ENCODE measurements at places on chromosomes 16 and 17.

DNA sequence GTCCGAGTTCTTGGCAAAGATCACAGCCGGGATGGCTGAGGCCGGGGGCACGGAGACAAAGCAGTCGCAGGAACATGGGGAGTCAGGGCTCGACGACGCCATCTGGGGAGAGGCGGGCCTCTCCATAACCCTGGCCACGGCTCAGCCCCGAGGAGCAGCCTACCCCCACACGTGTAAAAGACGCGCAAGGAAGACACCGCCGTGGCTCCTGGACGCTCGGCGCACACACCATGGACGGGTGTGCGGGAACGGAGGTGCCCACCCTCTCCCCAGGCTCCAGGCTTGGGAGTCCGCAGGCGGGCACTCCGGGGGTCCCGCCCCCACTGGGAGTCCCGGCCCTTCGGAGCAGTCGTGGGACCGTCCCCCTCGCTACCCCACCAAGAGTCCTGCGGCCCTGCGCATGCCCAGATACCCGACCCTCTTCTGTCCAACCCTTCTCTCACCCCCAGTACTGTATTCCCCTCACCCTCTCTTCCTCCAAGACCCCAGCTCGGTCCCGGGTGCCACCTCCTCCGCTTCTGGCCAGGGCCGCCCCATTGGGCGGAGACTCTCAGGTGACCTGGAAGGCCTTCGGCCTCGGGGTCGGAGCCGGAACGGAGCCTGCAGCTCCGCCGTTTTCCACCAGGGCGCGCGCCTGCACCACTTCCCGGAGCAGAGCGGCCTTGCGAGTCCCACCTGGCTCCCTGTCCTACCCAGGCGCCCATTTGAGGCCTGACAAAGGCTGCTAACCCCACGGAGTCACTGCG lies at the start of gene SCRN2:
SCRN2 (minus strand) TSS at position 532 of the 746 bp plus-strand sequence; CDS start at position 102, 430 bp downstream.
- peak; percentile 68 for DNase-seq

GRCh38 chr16:68364561-68364998 lies 53.8 kb downstream of the PRMT7 start:
- peak; percentile 58 for DNase-seq

DNA sequence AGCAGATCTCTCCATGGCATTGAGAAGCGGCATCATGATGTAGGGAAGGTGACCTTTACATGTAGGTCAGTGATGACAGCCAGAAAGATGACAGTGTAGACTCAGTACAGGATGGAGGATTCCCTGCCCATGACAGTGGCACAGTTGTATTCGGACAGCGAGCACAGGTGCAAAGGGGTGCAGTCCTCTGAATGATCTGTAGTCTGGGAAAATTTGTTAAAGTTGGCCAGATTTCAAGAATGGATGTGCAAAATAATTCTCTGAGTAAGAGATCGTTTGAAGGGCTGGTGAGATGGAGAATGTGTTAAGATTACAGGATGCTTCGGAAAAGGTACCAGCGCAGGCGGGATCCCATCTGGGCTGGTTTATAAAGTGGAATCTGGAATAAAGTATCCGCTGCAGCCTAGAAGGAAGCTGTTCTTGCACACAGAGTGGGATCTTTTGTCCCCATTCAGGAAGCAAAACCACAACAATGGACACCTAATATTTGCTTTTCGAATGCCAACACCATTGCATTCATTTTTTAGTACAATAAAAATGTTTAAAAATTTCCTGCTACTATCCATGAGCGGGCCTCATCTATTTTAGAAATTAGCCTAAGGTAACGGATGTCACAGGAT lies 101.2 kb downstream of the RPTOR start:
- no peak for DNase-seq

DNA sequence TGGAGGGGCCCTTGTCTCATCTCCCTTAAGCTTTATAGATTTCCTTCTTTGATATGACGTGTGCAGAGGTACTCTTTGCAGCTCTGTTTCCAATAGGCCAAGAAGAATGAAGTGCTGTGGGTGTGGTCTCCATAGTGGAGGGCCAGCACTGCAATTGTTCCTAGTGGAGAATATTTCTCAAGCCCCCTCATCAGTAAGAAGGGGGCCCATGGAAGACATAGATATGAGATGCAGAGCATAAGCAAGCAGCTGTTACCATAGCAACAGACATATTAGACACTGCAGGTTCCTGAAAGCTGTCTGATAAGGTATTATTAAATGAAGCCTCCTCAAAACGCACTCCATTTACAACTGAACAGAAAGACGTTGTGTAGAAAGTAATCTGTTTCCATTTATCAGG lies 240.7 kb downstream of the ZFHX3 start:
- no peak for DNase-seq

GRCh38 chr16:55214974-55215494 lies 109.0 kb upstream of the IRX6 start:
- no peak for DNase-seq

DNA sequence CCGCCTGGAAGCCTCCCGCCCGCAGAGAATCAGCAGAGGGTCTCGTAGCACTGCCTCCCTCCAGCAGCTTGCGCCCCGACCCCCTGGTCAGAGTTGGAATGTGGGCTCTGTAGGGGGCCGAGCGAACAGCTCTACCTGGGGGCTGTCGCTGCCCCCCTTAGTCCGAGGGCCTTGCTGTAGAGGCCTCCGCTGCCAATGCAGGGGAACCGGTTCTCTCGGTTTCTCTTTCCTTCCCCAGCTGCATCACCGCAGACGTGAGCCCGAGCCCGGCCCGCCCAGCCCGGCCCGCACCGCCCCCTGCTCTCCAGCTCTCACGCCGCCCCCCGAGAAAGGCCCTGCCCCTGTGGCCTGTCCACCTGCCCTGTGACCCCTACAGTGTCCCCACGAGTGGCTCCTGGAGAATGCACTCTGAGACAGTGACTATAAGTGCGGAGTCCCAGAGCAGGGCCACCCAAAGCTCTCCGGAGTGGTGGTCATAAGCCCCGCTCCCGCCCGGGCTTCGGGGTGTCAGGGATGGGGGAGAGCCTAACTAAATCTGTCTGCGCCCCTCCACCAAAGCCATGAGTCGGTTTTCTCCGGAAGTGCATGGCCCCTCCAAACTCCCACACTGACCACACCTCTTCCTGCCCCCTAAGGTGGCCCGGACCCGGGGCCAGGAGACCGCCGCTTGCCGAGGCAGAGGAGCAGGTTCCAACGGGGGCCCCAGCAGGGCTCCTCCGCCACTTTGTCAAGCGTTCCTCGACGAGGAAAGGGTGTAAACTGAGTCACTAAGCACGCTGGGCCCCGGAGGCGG lies 1.7 kb downstream of the ARHGAP27 start:
- DNase-seq, result no peak

DNA sequence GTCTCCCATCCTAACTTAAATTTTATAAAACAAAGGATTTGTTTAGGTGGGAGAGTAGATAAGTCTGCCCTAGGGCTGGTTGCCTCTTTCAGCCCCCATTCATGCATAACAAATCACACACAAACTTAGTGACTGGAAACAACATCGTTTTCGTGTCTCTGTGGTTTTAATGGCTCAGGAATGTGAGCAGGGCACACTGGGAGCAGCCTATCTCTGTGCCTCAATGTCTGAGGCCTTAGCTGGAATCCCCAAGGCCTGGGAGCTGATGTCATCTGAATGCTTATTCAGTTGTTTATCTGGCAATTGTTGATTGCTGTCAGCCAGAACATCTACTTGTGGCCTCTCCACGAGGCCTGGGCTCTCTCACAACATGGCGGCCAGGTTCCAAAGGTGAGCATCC lies 101.9 kb upstream of the HSBP1 start:
- no peak for DNase-seq

GRCh38 chr16:54459509-54460262 lies 173.1 kb upstream of the IRX3 start:
- DNase-seq, result no peak

- DNase-seq, result no peak
Measured at GRCh38 chr17:10623737-10624338, 33.3 kb downstream of the MYH3 start.

GRCh38 chr17:77635176-77635575 lies 323.3 kb upstream of the TNRC6C start:
- no peak for DNase-seq
